ENCODE measurements at places on chromosomes 7 and 10.

- DNase-seq: no peak
Measured at GRCh38 chr10:128287921-128288320, 161.7 kb upstream of the MKI67 start.

DNA sequence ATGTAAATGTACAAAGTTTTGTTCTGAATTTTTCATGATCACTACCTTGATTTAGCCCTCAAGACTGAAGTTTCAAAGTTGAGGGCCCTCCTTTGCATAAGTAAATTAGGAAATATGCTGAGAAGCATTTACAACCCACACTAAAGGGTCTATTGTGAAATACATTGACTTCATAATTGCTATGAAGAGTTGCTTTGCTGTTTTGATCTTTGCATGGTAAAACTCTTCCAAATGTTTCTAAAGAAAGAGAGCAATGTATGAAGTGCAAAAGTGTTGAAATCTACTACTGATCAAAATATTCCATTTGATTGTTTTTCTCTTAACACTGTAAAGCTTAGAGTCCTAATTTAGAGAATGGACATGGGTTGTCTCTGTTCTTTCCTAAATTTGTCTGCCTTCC is 77.2 kb downstream of the C7orf25 start:
- no peak for DNase-seq

GRCh38 chr7:4724648-4725013 is 42.5 kb downstream of the FOXK1 start:
- no peak for DNase-seq

DNA sequence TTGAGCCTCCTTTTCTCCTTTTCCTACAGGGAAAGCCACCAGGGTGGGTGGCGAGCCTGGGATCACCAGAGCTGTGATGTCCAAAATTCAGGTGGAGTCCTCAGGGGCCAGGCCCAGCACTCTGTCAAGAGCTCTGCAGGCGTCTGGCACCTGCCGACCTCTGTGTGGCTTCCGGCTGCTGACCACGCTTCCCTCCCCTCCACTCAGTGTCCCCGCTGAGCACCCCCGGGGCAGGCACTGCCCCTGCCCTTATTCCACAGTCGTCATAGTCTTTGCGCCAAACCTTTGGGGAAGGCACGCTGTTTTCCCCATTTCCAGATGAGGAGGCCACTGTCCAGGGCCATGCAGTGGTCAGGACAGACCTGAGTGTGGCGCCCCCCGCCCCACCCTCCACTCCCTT is 7.5 kb downstream of the MTG1 start:
- no peak for DNase-seq

- DNase-seq: no peak
Measured at GRCh38 chr7:129535896-129536295, 33.6 kb downstream of the SMKR1 start.

DNA sequence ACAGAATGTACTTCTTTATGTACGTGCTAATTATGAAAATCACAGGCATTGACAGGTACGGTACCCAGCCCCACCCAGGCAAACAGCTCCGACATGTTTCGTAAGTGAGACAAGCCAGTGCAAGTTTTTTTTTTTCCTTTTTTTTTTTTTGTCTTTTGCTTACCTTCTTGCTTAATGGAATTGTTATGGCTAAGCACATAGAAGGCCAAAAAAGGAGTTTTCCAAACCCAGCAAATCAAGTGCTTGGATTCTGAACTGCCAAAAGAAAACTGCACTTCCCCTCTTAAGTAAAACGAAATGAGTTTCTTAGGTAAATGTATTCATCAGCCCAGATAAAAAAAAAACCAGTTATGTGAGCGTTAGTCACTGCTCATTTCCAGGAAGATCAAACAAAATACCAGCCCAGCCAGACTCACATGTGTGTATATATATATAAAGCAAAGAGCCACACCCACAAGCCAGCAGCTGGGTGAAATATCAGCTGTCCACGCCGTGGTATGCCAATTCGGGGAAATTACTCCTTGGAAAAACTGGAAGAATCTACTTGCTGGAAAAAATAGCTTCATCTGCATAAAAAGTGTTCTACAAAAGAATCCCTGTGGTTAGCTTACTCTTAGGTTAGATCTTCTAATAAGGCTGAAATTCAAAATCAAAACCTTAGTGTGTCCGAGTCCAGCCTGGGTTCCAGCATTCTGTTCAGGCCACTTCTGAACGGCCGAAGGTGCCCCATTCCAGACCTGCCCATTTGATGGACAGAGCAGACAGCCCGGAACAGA is 8.0 kb downstream of the KLF6 start:
- DNase-seq: peak; percentile 73

DNA sequence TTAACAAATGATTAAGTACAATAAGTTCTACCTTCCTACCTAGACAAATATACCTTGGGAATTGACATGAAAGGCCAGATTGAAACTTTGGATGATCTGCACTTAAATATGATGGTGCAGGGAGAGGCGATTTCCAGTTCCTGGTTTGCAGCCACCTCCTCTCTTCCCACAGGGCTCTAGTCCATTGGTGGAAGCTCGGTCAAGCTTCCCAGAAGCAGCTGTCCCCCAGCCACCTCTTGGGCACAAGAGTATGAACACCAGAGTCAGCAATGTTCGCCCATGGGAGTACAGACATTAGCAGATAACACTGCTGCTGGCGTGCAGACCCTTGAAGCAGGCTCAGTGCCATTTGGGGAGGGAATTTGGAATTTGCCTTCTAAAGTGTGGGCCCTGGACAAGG is 1.5 kb upstream of the CPVL start:
- DNase-seq: no peak
